Stimulated activated CD4-positive, alpha-beta T cell treated with anti-CD3 and anti-CD28 coated beads, Interleukin-4, amount 100 ng/mL, for 24 hours (primary cell): ENCODE measurements at places on chromosomes 3 and 15.
A peak's percentile ranks its signal among the peaks of the same experiment; 100 is the strongest.

- DNase-seq = peak; percentile 38
Measured at GRCh38 chr3:170178651-170179050, 2.9 kb downstream of the PHC3 start.

DNA sequence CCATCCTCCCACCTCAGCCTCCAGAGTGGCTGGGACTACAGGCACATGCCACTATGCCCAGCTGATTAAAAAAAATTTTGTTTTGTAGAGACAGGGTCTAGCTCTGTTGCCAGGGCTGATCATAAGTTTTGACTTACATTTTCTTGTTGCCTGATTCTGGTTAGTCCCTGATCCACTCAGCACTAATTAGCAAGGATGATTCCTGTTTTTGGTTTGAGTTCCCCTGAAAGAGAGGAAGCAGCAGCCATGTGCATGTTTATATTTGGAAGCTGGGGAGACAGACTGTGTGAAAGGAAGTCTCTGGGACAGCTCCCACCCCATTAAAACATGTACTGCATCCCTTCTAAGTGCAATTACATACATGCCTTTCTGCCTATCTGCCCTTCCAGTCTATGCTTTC lies 3.6 kb upstream of the NCK1 start:
- no peak for DNase-seq

- no peak for DNase-seq
Measured at GRCh38 chr15:74863239-74864056, 9.7 kb downstream of the SCAMP2 start.

GRCh38 chr3:63351159-63352007 lies 73.3 kb downstream of the SYNPR start:
- DNase-seq = no peak

DNA sequence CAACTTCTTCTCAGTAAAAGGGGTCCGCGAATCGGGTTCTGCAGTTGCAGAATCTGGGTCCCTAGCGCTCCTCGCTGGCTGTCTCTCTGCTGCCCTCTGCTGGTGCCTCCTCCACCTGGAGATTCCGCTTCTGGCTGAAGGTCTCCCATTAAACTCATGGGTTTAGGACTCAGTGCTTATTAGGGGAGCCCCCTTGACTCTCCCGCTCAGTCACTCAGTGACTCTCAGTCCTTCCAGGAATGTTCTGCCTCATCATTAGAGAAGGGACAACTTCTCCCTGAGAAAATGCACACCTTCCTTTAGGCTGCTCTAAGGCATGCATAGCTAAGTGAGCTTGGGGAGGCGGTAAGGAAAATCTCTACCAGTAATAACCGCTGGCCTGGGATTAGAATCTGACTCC lies 7.1 kb downstream of the CPN2 start:
- peak; percentile 76 for DNase-seq

- no peak for DNase-seq
Measured at GRCh38 chr3:4729061-4729973, 236.2 kb downstream of the ITPR1 start.

DNA sequence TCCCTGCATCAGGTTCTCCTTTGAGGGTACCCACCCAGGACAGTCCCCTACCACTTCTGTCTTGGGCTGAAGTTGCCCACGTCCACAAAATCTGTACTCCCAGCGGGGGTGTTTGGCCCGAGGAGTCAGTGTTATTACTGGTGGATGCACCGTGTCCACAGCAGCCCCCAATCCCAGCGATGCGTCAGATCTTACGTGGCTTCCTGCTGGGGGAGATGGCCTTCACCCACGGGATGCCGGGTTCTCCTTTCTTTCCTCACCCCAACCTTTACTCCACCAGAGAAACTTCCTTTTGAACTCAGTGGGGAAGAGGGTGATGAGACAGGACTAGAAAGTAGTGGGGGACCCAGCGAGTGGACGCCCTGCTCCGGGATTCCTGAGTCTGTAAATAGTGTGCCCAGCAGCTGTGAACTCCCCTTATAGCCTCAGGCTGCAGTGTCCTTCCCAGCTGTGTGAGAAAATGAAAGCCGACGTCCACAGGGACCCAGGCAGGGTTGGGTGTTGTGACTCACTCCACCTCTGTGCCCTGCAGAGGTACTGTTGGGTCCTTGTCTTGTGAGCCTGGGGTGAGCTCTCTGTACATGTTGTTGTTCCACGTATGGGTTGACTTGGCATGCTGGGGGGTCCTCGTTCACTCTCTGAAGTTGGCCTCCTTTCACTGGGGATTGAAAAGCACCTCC lies 31.5 kb downstream of the CRTAP start:
- no peak for DNase-seq

- no peak for DNase-seq
Measured at GRCh38 chr3:48428572-48429316, 1.1 kb downstream of the PLXNB1 start.

DNA sequence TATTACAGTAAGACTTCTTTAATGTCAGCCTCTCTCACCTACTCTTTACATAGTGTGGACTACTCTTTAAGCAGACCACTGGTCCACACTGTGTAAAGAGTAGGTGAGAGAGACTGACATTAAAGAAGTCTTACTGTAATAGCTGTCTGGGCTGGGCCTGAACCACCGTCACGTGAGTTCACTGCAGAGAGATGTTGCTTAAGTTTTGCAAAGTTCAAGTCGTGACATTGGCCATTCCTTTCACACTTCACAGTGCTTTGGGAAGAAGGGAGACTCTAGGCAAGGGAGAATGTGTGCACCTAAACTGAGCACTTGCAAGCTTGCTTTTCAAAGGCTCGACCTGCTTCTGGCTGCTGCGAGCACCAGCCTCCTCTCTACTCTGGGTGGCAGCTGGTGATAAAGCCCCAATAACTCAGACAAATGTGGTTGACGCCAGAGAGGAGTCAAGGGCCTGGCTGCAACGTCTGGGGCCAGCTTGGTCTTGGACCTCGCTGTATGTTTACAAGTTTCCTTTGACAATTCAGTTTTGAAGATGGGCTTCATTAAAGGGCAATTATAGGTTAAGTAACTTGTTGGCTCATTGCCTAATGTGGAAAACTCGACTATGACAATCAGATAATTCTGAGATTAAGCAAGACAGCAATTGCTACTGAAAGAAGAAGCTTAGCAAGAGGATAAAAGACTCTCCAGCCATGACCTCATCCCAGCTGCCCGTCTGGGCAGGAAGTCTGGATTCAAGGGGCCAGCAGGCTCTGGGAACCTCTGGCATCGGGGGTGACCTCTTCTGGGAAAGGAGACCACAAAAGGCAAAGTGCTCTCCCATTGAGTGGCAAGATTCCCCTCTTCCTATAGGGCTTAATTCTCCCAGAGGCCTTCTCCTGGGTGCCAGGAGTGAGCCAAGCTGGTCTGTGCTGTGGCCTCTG lies 242.1 kb upstream of the TLE3 start:
- DNase-seq = no peak

DNA sequence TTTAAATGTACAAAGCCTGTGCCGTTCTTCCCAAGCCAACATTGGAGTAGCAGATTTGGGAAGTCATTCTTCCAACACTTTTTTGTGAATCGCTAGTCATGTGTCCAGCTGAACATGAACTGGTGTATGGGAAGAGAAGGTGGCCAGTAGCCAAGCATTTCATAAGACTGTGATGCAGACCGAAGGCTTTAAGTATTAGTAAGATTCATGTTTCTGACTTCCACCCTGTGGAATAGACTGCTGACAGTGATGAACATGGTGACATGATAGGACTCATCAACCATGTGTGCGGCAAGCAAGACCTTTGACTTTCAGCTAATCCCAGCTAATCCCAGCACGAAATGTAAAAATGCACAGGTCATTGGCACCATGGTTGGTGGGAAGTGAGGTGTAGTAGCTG lies 48.3 kb upstream of the THSD4 start:
- no peak for DNase-seq

DNA sequence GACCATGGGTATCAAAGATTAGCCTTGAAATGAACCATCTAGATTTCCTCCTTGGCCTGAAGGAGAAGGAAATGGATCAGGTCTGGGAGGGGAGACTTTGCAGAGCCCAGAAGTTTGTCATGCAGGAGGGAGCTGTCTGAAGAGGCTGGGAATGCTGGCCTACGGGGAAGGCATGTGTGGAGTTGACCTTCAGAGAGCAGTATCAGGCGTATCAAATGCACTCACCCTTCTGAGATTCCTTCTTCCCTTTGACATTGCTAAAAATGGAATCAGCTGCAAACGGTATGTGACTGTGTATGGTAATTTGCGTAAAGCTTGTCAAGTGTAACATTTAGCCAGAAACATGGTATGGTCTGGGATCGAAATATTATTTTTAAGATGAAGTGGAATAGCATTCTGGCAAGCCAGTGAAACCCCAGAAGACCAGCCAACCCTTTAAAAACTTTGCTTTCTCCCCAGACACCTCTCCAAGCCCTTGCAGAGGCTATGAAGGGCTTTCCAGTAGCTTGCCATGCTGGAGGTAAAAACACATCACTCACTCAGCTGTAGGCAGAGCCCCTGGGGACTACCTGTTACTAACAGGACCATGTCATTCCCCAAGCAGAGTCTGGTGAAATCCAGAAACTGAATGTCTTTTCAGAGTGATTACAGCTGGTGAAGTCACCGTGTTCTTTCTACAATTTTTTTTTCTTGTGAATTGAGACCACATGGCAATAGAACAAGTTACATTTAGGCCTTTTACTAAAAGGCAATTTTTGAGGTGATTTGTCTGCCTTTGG lies 174.7 kb upstream of the SLC24A5 start:
- no peak for DNase-seq

GRCh38 chr3:113091417-113091816 lies 100.6 kb downstream of the GTPBP8 start:
- no peak for DNase-seq

DNA sequence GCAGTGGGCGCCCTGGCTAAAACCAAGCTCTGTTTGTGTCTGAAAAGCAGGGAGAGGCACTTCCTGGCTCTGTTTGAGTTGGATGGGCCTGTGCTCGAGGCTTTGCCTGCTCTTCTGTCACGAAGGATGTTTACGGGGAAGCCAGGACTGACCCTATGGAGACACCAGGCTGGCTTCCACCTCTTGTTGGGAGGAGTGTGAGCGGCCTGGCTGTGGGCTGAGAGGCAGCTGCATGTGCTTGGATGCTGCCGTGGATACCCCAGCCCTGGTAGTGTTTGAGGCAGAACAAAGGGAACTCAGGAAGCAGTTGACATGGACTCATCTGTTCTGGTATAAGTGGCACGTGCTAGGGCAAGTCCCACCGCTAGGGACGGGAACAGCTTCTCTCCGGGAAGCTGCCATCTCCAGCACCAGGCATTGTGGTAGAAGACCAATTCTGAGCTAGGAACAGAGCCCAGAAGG lies 17.6 kb upstream of the SLC41A3 start:
- DNase-seq = no peak

GRCh38 chr3:61565569-61565968 lies 4.2 kb downstream of the PTPRG start:
- DNase-seq = no peak

DNA sequence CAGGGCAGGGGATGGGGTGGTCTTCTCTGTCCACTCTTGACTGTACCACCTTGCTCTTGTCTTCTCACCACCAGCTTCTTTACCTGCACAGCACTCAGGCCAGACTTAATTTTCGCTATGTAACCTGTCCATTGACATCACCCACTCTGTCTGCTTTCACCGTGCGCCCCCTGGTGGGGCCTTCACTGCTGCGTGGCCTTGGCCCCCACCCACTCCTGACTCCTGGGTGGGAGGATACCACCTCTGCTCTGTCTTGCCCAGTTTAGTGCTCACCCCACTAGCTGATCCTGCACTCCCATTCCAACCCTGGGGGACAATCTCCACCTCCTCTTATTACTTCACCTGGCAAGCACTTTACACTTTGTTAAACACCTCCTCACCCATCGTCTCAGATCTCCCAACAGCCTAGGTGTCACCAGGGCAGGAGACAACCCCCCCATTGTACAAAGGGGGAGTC lies 17.7 kb downstream of the PTH1R start:
- DNase-seq = peak; percentile 80

GRCh38 chr3:149352556-149352955 lies 19.1 kb upstream of the TM4SF18 start:
- DNase-seq = peak; percentile 16

- DNase-seq = no peak
Measured at GRCh38 chr15:66876731-66877476, 174.9 kb downstream of the SMAD6 start.

DNA sequence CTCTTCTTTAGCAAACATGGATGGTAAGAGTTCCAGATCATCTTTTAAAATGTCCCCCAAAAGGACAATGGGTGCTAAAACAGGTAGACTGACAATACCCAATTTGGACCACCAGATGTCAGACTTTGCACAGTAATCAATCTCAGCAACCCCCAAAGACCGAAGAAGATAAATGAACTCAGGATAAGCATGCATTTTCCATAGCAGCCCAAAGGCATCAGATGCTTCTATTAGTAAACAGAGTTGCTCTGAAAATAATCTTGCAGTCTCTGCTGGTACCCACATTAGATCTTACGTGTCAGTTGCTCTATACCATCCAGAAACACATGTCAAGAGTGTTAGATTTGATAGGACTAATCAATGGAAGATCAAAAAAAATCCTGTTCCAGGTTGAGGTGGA lies 20.6 kb downstream of the MYH15 start:
- DNase-seq = peak; percentile 40

DNA sequence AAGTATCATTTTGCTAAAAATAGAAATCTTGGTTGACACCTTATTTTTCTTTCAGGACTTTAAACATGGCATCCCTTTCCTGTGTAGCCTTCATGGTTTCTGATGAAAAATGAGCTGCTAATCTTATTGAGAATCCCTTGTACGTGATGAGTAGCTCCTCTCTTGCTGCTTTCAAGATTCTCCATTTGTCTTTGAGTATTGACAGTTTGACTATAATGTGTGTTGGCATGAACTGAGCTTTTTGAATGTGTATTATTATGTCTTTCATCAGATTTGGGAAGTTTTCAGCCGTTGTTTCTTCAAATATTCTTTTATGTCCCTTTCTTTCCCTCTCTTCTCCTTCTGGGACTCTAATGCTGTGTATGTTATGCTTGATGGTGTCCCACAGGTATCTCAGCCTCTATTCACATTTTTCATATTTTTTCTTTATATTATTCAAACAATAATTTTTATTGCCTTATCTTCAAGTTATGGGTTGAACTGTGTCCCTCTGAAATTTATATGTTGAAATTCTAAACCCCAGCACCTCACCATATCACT lies 4.1 kb upstream of the C3orf22 start:
- DNase-seq = no peak

DNA sequence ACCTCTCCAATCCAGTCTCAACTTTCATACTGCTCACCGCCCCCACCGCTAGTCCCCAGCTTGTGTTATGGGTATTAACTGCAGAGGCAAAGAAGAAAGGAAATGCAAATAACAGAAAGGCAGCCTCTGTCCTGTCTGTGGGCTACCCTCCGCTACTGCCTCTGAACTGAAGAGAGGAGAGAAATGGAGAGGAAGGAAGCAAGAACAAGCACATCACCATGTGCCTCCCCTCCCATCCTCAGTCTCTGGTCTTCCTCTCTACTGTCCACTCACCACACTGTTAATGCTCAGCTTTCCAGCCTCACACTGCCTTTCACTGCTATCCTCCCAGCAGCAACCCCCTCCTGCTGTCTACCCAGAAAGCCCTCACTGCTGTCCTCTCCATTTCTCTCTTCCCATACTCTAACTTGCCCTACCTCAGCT lies 139.0 kb upstream of the SLC2A2 start:
- no peak for DNase-seq

DNA sequence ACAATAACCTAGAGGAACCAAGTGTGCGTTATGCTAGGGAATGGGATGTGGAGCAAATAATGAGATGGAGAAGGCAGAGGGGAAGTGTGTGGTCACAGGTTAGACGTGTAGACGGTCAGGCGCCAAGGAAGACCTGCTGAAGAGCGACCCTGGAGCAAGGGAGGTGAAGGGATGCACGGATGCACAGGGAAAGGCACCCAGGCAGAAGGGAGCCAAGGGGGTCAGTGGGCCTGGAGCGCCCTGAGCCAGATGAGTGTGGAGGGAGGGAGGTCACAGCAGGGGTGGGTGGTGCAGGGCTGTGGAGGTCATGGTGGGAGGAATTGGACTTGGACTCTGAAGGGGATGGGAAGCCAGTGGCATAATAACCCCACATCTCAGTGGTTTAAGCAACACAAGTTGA lies 70.2 kb downstream of the SLC6A1 start:
- no peak for DNase-seq
